ENCODE measurements at places on chromosomes 1 and 21.
A peak's percentile ranks its signal among the peaks of the same experiment; 100 is the strongest.

- DNase-seq: no peak
Measured at GRCh38 chr1:184708084-184708676, 46.5 kb downstream of the EDEM3 start.

DNA sequence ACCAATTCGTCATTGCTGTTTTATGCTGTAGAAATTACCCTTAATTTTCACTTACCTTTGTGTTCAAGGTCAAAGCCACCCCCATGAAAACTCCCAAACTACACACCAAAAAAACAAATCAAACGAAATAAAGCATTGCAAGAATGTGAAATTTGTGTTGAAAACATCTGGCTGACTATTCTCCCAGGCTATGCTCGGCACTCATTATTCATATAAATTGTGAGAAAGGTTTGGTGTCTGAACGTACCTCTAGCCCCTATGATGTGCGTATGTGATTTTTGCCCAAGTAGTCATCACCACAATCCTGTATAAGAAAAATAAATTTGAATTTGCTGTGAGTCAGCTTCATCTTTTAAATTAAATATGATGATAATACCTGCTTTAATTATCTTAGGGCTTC is 34.9 kb downstream of the ADAMTS1 start:
- no peak for DNase-seq

- no peak for DNase-seq
Measured at GRCh38 chr1:238811211-238811879, 575.0 kb upstream of the CHRM3 start.

GRCh38 chr1:225931270-225932136 is 7.5 kb upstream of the PYCR2 start:
- no peak for DNase-seq

DNA sequence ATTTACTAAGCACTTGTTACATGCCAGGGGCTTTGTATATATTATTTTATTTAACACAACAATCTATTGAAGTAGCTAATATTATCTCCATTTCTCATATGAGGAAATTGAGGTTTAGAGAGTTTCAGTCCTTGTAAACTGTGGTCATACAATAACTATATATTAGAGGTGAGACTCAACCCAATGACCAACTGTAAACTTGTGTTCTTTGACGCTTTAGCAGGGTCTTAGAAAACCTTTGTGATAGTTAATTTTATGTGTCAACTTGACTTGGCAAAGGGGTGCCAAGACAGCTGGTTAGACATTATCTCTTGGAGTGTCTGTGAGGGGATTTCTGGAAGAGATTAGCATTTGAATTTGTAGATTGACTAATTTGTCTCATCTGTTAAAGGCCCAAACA is 252.4 kb upstream of the B3GALT2 start:
- no peak for DNase-seq

DNA sequence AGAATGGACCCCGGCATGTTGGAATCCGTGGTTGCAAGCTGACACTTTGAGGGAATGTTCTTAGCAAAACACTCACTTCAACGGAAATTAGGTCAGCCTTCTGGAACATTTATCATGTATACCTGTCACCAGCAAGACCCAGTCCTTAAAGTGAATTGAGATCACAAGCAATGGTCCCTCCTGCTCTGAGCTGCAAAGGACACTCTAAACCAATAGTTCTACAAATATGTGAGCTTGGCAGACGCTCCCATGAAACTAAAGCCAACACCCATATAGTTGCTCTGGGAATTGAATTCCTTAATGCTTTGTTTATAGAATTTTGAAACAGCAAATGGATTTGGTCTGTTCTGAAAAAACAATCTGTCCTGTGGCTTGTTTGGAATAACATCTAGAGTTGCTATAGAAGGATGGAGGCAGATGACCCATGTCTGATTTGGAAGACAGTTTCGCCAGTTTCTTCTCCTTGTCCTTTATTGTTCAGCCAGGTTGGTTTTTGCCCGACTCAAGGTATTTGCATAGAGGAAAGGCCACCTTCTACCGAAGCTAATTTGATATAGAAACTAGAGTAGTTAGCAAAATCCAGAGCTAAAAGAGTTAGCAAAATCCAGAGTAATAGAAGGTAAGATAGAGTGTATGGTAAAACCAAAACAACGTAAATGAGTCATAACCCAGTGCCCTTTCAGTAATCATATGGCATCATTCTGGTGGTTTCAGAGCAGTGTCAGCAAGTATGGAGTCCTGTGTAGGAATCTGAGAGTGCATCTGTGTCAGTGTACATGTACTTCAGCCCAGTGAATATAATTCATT is 236.2 kb downstream of the NFIA start:
- peak; percentile 31 for DNase-seq

DNA sequence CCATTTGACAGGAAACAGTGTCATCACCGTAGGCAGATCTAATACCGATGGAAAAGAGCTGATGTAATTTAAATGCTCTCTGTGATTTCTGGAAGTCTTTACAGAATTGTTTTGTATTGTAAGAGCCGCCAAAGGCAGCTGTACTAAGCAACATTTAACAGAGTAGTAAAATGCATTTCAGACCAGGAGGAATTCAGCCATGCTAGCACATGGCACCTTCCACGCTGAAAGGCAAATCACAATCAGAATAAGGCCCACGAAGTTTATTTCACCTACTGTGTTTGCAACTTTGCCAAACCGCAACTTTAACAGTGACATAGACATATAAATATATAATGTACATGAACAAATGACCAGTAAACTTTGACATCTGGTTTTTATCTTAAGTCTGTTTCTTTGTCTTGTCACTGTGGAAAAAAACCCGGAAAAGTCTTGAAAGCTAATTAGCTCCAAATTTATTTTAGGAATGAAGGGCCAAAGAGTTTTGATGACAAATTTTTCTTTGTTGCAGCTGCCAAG is 26.1 kb upstream of the DISC1 start:
- no peak for DNase-seq

DNA sequence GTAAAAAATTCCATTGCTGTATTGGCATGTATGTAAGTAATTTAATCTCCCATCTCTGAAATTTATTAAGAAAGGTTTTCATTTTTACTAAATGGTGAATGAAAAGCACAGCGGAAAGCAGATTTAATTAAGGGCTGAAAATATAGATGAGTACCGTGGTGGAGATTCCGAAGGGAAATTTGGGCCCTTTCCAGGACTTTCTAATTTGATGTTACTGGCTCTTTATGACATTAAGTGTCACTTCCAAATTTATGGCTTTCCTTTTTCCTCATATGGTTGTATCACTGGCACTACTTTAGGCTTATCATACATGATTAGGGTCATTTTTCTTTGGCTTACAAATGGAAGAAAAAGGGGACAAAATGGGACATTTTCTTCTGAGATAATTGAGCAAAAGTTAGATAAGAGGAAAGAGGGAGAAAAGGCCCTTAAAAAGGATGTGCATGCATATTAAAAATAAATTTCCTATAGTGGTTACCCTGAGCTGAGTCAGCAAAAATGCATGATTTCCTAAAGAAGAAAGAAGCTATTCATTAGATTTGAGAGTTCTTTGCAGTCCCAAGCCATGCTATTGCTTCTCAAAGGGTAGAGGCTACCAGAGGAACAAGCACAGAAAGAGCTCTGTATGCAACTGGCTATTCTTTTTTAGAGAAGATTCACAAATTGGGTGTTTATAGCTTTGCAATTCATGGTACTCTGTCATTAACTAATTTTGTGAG is 74.9 kb upstream of the CNIH3 start:
- DNase-seq: no peak

DNA sequence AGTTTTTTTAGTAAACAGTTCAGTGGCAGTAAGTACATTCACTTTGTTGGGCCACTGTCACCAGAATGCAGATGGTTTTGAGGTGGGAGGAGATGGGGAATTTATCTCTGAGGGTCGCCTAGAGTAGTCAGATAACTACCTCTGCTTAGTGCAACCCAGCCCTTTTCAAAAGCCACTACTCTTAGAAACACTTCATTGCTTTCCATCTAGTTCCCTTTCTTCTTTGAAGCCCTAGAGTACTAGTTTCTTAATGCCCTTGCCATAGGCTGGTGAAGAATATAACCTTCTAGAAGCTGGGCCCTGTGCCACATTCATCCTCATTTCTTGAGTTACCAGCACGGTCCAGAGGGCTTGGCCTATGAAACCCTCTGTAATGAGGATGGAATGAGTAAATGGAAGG is 28.4 kb upstream of the ST3GAL3 start:
- no peak for DNase-seq
